MCF 10A (cell line): ENCODE measurements at places on chromosomes 2 and 18. TPM values are rescaled to one million over a fixed set of nuclear protein-coding genes. Genes with fewer than 3 reads are reported as not detected.

DNA sequence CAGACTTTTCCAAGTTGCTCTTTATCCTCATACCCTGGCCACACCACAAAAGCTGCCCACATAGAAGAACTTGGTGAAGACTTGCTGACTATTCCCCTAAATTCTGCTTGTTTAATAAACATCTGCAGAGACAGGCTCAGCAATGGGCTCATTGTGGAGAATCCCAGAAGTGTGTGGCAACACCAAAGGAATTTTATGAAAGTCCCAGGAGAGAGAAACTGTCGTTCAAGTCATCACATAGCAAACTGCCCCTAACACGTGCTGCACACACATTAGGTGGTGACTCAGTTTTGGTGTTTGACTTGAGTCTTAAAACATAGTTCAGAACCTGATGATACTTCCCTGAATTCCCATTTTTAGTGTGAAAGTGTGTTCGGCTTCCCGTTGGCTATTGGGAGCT, 38.6 kb downstream of the CYP1B1 start:
- peak; percentile 45 for DNase-seq

- no peak for DNase-seq
These were observed 14.1 kb downstream of the TLK1 start for GRCh38 chr2:171146633-171147032.

DNA sequence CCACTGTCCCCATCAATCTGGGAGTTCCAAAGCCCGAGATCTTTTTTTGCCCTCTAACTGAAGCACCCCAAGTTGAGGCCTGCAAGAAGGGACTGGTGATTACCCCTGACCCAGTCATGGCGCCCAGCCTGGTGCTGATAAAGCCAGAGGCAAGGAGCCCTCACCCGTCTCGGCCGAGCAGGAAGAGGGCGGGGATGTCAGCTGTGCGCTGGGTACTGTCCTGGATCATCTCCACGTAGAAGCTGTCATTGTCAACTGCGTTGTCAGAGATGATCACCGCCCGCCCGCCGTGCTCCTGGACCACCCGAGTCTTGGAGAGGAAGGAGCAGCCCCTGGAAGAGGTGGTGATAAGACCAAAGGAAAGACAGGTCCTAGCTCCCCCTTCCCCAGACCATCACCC, 4.4 kb downstream of the PRADC1 start:
- DNase-seq: no peak

DNA sequence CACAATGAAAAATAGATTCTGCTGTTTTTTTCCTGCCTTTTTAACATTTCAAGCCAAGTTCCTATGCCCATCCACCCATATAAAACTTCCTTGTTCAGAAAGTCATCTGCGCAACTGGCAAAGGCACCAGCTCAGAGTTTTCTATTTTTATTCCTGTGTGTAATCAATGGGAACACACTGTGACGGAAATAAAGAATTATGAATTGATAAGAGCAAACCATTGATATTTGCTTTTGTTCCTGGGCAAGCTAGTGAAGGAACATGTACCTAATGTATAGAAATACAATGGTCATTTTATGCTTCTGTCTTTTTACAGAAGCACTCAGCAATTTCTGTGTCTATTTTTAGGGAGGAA, 30.8 kb upstream of the AAK1 start:
- no peak for DNase-seq

Gene DNAJC5G
- total RNA-seq: not detected in 2 replicates

GRCh38 chr2:18356676-18357075, 203.8 kb downstream of the RDH14 start:
- DNase-seq: peak; percentile 24
